ENCODE measurements at places on chromosomes 2 and 18.

DNA sequence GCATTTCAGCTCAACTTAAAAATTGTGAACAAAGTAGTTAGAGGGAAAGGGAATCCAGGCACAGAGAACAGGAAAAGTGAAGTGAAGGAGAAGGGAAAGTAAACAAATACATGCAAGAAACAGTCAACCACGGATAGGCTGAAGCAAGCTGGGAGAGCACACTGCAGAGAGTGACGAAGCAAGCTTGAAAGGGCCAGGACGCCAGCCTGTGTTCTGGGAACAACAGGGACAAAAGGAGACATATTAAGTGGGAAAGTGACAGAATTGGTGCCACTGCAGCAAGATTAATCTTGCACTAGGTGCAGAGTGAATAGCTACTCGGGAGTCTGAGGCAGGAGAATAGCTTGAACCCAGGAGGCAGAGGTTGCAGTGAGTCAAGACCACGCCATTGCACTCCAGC lies 197.3 kb downstream of the SOX11 start:
- no peak for DNase-seq

GRCh38 chr2:27838502-27838901 lies 51.7 kb downstream of the RBKS start:
- no peak for DNase-seq

GRCh38 chr2:233449921-233450863 lies 95.9 kb downstream of the DGKD start:
- no peak for DNase-seq

DNA sequence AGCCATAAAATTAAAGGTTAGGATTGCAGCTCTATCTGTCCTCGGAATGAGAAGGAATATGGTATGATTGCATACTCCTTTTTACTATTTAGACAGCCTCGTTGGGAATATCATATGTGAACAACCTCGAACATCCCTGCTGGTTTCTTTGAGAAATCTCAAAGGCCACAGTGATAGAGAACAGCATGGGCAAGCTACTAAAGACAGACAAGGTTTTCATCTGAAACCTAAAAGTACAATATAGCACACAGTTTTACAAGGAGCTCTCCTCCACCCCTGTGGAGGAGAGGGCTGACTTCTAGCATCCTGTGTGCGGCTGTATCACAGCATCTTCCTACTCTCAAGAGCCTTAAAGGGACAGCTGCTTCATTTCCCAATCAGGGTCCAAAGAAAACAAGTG lies 104.3 kb downstream of the VWC2L start:
- DNase-seq: no peak

GRCh38 chr2:115277366-115277765 lies 834.9 kb downstream of the DPP10 start:
- no peak for DNase-seq

- no peak for DNase-seq
Observed at GRCh38 chr18:70423120-70423519, 134.3 kb downstream of the SOCS6 start.

GRCh38 chr2:173972636-173973035 lies 7.5 kb upstream of the SP3 start:
- no peak for DNase-seq

DNA sequence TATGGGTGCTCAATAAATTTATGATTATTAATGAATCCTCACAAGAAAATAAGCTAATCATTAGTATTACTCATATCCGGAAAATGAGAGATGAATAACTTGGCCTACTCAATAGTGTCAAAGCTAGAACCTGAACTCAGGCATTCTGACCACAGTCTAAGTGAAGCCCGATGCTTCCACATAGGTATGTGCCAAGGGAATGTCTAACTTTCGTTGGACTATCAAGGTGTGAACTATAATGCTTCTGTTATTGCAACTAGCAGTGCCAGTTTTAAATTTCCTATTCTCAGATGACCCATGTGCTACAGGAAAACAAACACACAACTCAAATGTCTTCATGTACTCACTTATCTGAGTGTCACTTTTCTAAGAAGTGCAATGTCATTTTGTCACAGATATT lies 1.8 kb downstream of the BARD1 start:
- DNase-seq: no peak

DNA sequence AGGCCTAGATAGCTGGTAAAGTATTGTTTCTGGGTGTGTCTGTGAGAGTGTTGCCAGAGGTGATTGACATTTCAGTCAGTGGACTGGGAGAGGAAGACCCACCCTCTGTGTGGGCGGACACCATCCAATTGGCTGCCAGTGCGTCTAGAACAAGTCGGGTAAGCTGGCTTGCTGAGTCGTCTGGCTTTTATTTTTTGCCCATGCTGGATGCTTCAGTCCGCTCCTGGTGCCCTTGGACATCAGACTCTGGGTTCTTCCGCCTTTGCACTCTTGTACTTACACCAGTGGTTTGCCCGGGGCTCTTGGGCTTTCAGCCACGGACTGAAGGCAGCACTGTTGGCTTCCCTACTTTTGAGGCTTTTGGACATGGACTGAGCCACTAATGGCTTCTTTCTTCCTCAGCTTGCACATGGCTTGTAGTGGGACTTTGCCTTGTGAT lies 24.3 kb downstream of the DIS3L2 start:
- DNase-seq: no peak

DNA sequence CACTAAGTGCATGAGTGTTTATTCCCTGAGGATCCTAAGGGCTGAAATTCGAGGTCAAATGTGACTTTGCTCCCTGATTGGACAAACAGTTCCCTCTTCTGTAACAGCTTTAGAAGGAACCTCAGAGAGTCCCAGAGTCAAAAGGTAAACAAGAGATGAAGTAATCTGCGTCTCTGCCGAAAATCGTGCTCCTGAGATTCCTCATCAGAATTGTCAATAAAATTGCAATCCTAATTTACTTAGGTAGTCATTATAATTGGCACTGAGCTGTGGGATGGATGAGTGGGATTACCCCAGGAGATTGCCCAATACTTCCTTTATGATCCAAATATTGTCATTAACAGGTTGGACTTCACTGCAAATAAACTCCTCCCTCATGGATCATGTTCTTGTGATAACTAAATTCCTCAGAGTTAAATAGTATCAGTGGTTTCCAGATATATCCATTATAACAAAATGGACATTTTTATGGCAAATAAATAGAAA lies 907 bp upstream of the SUCLG1 start:
- no peak for DNase-seq

GRCh38 chr2:162091325-162092007 lies 17.5 kb upstream of the DPP4 start:
- no peak for DNase-seq

GRCh38 chr2:20562540-20563225 lies 88.2 kb downstream of the HS1BP3 start:
- no peak for DNase-seq

- DNase-seq: no peak
Observed at GRCh38 chr2:121368836-121369235, 83.8 kb upstream of the TFCP2L1 start.

- DNase-seq: no peak
Observed at GRCh38 chr18:8260319-8260718, 348.9 kb upstream of the RAB12 start.

DNA sequence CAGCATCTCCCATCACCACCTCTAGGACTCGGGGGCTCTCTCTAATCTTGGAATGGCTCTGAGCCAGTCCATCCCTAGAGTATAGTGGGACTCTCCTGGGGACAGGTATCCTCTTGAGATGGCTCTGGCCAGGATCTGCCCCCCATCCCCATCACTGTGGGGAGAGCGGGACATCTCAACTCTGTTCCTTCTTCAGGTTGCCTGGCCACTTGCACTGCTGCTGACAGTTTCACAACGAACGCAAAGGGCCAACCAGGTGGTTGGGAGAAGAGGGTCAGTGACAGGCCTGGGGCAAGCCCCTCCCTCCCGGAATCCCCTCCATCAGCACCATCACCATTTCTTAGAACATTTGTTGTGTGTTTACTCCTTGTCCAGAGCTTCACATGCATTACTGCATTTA lies 62.6 kb downstream of the CIB4 start:
- no peak for DNase-seq

DNA sequence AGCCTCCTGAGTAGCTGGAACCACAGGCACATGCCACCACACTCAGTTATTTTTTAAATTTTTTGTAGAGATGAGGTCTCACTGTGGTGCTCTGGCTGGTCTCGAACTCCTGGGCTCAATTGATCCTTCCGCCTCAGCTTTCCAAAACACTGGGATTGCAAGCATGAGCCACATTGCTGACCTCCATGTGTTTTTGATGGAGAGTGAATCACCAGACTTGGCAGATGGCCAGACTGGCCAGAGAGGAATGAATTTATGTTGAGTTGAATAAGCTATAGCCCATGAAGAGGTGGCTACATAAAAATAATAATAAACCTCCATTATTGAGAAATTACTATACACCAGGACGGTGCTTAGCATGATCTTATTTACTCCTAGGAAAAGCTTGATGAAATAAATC lies 91.5 kb downstream of the MREG start:
- no peak for DNase-seq

- no peak for DNase-seq
Observed at GRCh38 chr2:55156326-55156725, 75.8 kb downstream of the CLHC1 start.

DNA sequence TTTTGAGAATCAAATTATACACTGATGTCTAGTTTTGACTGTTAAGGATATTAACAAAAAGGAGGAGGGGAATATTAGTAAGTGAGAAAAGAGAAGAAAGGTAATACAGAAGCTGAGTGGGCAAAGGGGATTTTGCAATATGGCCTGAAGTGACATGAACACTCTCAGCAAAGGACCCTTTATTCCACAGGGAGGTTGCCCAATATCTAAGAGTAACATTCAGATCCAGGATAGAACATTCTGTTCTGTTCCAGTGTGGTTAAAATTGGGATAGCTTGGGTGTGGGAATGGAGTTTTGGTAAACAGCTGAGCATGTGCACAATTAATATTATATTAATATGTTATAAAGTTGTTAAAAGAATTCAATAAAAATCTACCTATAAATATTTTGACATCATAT lies 120.1 kb downstream of the ZNF385B start:
- DNase-seq: no peak

GRCh38 chr2:83470928-83471327 lies 988.2 kb downstream of the SUCLG1 start:
- DNase-seq: no peak

DNA sequence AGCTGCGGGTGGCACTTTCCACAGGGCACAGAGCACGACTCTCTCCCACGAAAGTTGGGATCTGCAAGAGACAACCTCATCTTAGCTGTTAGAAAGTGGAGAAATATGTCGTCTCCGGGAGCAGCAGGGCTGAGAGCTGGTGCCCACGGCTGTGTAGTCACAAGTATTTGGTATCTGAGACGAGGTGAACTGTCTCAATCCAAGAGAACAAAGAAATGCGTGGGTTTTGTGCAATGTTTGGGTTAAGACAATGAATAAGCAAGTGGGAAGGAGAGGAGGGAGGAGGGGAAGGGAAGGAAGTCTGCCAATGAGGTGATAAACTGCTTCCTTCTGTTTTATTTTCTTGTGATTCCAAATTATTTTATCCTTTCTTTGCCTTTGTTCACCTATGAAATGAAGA lies 18.0 kb downstream of the DYTN start:
- DNase-seq: no peak

DNA sequence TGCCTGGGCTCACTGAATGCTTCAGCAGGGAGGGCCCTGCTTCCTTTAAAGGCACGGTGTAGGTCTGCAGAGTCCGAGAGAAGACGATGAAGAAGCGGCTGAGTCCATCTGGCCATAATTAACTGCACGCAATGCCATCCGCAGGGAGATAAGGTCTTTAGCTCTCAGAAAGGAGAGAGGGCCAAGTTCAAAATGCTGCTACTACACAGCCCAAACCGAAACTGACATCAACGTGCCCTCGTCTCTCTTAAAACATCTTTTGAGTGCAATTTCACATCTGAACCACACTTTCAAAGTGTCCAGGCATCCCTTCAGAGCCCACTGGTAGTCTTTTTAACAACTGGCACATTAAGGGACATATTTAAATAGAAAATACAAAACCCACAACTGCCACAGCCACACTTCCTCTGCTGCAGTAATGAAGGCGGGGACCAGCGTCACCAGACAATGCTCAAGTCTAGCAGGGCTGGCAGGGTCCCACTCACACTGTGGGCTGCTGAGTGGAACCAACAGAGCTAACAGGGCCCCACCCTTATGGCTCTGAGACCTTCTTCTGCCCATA lies 35.8 kb downstream of the ST3GAL5 start:
- peak; percentile 18 for DNase-seq

GRCh38 chr2:95061601-95062183 lies 36.2 kb downstream of the MAL start:
- DNase-seq: no peak

DNA sequence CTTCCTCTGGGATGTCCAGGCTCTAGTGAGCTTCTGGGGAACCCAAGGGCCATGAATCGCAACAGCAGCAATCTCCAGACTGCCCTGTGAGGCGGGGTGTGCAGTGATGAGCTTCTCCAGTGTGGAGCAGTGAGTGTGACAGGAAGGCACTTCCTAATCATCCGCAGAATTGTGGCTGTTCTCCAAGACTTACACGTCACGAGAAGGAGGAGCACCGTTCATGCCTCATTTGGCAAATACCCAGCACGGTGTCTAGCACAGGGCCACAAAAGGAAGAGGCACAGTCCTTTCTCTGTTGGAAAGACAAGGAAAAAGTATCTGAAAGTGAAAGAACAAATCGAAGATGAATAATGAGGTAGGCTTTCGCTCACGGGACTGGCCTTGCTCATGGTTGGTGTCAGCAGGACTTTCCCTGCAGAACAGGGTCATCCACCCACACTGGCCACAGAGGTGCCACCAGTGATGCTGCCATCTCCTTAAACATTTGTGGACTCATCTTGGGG lies 125.1 kb upstream of the HAAO start:
- no peak for DNase-seq

GRCh38 chr2:157903626-157904025 lies 27.5 kb upstream of the ACVR1 start:
- DNase-seq: no peak

DNA sequence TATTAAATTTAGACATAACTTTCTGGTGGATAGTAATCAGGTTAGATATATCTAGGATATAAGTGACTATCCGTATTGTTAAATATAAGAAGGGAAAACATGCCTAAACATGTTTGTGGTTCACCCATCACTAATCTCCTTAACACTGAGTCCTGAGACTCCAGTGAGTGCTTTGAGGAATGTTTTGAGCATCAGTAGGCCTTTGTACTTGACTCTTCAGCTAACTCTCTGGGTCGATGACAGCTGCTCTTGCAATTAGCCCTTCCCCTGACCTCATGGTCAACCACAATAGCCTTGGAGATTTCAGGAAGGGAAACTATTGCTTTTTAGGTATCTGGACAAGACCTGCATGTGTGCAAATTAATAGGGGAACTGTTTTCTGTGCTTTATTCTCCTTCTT lies 716.8 kb downstream of the EPHA4 start:
- no peak for DNase-seq

DNA sequence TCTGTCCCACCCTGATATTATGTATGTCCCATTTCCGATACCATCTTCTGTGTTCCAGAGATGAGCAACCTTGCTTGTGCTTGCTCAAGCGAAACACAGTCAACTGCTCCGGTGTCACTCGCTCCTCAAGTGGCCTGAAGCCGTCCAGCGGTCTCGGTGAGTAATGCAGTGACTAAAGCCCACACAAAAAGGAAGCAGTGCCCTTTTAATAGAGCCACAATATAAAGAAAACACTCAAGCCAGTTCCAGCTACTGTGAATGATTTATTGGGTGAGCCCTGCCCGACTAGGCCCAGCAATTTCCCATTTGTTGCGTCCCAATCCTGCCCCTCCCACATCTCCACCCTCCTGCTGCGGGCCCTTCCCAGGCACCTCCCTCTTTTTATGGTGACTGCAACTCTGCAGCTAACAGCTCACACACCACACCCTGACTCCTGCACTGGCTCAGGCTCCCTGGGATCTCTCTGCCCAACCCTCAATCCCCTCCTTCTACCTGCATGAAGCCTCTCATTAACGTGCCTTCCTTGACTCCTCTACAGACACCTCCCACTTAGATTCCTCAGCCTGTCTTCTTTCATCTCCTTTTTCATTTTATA lies 44.2 kb upstream of the DSC1 start:
- DNase-seq: no peak
